Endothelial cell (in vitro differentiated cells): ENCODE measurements at places on chromosomes 2 and 18. TPM values are rescaled to one million over a fixed set of nuclear protein-coding genes. Genes with fewer than 3 reads are reported as not detected.
A peak's percentile ranks its signal among the peaks of the same experiment; 100 is the strongest.

The PIEZO2 gene
- 8.4 TPM for total RNA-seq

The GKN2 gene
- 0.36 TPM for total RNA-seq

GRCh38 chr2:236674646-236675045 lies 105.0 kb downstream of the ACKR3 start:
- DNase-seq: no peak
- no peak overlapping the region for H3K4me3 ChIP-seq
- peaks cover 4% of the 10 kb centered on the region for H3K36me3 ChIP-seq
- H3K27me3 ChIP-seq: peaks cover 14% of the 10 kb centered on the region

- H3K27me3 ChIP-seq: peaks cover 2% of the 10 kb centered on the region
- DNase-seq: peak; percentile 15
- H3K4me1 ChIP-seq: peaks cover 19% of the 10 kb centered on the region
Observed at GRCh38 chr18:57915865-57916582, 112.9 kb upstream of the ATP8B1 start.

GRCh38 chr18:21915546-21915945 lies 175.0 kb downstream of the MIB1 start:
- H3K27me3 ChIP-seq: no peaks in the 10 kb centered on the region
- H3K27ac ChIP-seq: no peak overlapping the region
- H3K4me1 ChIP-seq: peaks cover 7% of the 10 kb centered on the region

- H3K4me3 ChIP-seq: no peak overlapping the region
- H3K36me3 ChIP-seq: no peaks in the 10 kb centered on the region
- H3K4me1 ChIP-seq: peaks cover 3% of the 10 kb centered on the region
- DNase-seq: no peak
- H3K27me3 ChIP-seq: no peaks in the 10 kb centered on the region
- no peak overlapping the region for H3K27ac ChIP-seq
Observed at GRCh38 chr2:14583802-14584201, 48.7 kb upstream of the LRATD1 start.

The GYPC gene
- total RNA-seq: 154 TPM

The CD28 gene
- total RNA-seq: not detected

The IL18R1 gene
- 0.51 TPM for total RNA-seq

GRCh38 chr2:237628247-237629187 lies 1.1 kb downstream of the LRRFIP1 start:
- H3K27me3 ChIP-seq: peaks cover 16% of the 10 kb centered on the region
- H3K4me1 ChIP-seq: peaks cover 35% of the 10 kb centered on the region
- peak overlapping the region; percentile 90 for H3K4me3 ChIP-seq
- peak overlapping the region; percentile 48 for H3K27ac ChIP-seq
- H3K36me3 ChIP-seq: peaks cover 20% of the 10 kb centered on the region

DNA sequence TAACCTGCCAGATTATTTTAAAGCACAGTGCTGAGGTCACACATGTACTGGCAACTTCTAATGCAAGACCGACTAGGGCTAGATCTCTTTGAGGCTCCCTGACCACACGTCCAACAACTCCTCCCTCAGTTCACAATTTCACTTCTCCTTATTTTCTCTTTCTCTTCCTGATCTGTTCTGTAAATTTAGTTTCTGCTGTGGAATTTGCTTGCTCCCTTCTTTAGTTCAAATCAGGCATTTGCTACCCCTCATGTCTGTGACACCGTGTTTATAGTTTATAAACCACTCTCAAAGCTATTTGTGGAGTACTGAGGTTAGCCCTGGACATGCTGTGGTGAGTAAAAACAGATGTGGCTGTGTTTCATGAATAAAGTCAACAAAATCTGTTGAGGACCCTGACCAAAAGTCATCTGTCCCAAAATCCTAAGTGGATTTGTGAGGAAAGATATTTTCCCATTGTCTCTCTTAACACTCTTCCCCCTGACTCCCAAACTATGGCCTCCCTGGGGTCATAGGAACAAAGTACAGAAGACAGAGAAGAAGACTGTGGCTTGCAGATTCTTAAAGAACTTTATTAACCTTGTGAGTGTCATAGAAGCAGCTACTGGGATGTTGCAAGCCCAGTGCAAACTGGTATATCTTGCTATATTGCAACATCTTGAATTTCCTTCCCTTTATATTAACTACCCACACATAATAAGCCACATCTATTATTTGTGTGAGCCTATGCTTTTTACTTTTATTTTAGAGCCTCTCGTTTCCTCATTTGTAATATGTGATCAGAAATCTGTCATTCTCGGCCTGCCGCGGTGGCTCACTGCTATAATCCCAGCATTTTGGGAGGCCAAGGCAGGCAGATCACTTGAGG lies 3.5 kb upstream of the NAGK start:
- H3K27ac ChIP-seq: no peak overlapping the region
- DNase-seq: no peak
- peaks cover 13% of the 10 kb centered on the region for H3K27me3 ChIP-seq
- peaks cover 11% of the 10 kb centered on the region for H3K36me3 ChIP-seq

- H3K4me1 ChIP-seq: no peaks in the 10 kb centered on the region
- DNase-seq: no peak
- no peak overlapping the region for H3K27ac ChIP-seq
- no peaks in the 10 kb centered on the region for H3K36me3 ChIP-seq
- H3K27me3 ChIP-seq: peaks cover 3% of the 10 kb centered on the region
Observed at GRCh38 chr2:128541448-128541847, 222.8 kb upstream of the HS6ST1 start.

GRCh38 chr2:219616550-219616949 lies 10.9 kb upstream of the SLC4A3 start:
- H3K27me3 ChIP-seq: peaks cover 8% of the 10 kb centered on the region
- H3K4me1 ChIP-seq: no peaks in the 10 kb centered on the region
- peaks cover 6% of the 10 kb centered on the region for H3K36me3 ChIP-seq
- no peak for DNase-seq
- H3K4me3 ChIP-seq: no peak overlapping the region

The SLC9A2 gene
- total RNA-seq: 0.05 TPM

- DNase-seq: no peak
- H3K4me3 ChIP-seq: no peak overlapping the region
- no peaks in the 10 kb centered on the region for H3K4me1 ChIP-seq
- no peak overlapping the region for H3K27ac ChIP-seq
Observed at GRCh38 chr2:110219496-110220189, 7.3 kb upstream of the MTLN start.

- H3K27me3 ChIP-seq: no peaks in the 10 kb centered on the region
- H3K27ac ChIP-seq: no peak overlapping the region
- no peaks in the 10 kb centered on the region for H3K4me1 ChIP-seq
Observed at GRCh38 chr2:34305587-34305986, 706.5 kb upstream of the FAM98A start.

DNA sequence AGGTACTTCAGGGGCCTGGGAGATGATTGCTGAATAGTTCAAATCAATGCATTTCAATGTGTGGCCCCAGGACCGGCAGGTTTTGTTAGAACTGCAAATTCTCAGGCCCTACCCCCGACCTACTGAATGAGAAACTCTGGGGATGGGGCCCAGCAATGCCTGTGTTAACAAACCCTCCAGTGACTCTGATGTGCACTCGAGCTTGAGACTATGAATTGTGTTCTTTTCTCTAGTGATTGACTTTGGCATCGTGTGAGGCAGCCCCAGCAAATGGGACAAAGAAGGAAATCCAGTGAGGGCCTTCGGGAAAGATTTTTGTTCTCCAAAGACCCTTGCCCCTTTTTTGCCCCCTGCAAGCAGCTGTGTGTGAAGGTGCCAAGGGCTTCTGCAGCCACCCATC lies 22.4 kb downstream of the ALK start:
- H3K27ac ChIP-seq: no peak overlapping the region
- H3K36me3 ChIP-seq: no peaks in the 10 kb centered on the region
- no peak overlapping the region for H3K4me3 ChIP-seq
- no peaks in the 10 kb centered on the region for H3K27me3 ChIP-seq
- no peak for DNase-seq
- no peaks in the 10 kb centered on the region for H3K4me1 ChIP-seq

The PXDN gene
- 521 TPM for total RNA-seq

- peaks cover 3% of the 10 kb centered on the region for H3K4me1 ChIP-seq
- H3K36me3 ChIP-seq: peaks cover 8% of the 10 kb centered on the region
- DNase-seq: no peak
- no peaks in the 10 kb centered on the region for H3K27me3 ChIP-seq
- no peak overlapping the region for H3K4me3 ChIP-seq
- no peak overlapping the region for H3K27ac ChIP-seq
Observed at GRCh38 chr18:2662990-2663389, 7.5 kb downstream of the SMCHD1 start.

GRCh38 chr2:232776435-232776834 lies at the start of gene KCNJ13:
KCNJ13 (minus strand) TSS chr2:232776565; CDS start chr2:232771362, 5,203 bp downstream.
- no peak for DNase-seq
- H3K4me3 ChIP-seq: no peak within 1 kb of the TSS
- peaks cover 4% of the 10 kb centered on the region for H3K36me3 ChIP-seq
- no peaks in the 10 kb centered on the region for H3K27me3 ChIP-seq

GRCh38 chr2:223247136-223247535 lies 195.1 kb downstream of the KCNE4 start:
- no peak overlapping the region for H3K4me3 ChIP-seq
- H3K27ac ChIP-seq: no peak overlapping the region

- DNase-seq: no peak
- no peak overlapping the region for H3K4me3 ChIP-seq
- no peaks in the 10 kb centered on the region for H3K27me3 ChIP-seq
- H3K36me3 ChIP-seq: no peaks in the 10 kb centered on the region
- no peaks in the 10 kb centered on the region for H3K4me1 ChIP-seq
Observed at GRCh38 chr2:128215897-128216642, 102.6 kb downstream of the HS6ST1 start.

- H3K4me1 ChIP-seq: peaks cover 14% of the 10 kb centered on the region
- no peak overlapping the region for H3K27ac ChIP-seq
Observed at GRCh38 chr18:36176177-36176584, 11.1 kb upstream of the MOCOS start.

- no peaks in the 10 kb centered on the region for H3K27me3 ChIP-seq
- no peaks in the 10 kb centered on the region for H3K36me3 ChIP-seq
- DNase-seq: no peak
- H3K4me3 ChIP-seq: no peak overlapping the region
Observed at GRCh38 chr2:220243571-220243970, 616.1 kb downstream of the SLC4A3 start.

The RAX gene
- not detected for total RNA-seq

GRCh38 chr2:185745864-185746859 lies 7.6 kb downstream of the FSIP2 start:
- peaks cover 2% of the 10 kb centered on the region for H3K27me3 ChIP-seq
- no peak for DNase-seq
- no peaks in the 10 kb centered on the region for H3K36me3 ChIP-seq
- no peak overlapping the region for H3K4me3 ChIP-seq

DNA sequence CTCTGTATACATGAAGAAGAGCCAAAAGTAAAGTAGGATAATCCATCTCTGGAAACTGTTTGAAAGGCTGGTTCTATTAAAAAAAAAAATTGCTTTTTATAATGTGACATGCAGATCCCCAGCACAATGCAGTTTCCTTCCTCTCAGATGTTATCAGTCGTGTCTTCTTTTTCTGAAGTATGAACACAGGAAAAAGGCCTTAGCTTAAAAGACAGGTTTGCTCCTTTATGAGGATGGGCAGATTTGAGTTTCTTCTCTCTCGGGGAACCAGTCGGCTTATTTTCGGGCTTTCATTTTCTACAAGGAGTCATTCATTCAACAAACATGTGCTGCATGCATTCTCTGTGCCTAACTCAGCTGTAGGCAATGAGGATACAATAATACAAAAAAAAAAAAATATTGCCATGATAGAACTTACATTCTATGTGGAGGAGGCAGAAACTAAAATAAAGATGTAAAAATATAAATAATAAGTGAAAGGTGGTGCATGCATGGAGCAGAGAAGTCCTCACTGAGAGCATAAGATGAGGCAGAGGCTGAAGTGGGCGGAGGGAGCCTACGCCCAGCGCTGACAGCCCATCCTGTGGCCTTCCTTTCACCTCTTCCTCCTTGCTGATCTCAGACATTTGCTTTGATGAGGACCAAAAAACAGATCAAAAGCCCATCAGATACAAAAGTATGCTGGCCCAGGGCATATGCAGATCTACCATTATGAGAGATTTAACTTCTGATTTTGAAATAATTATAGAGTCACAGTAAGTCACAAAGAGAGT lies at the start of gene CD226:
CD226 (minus strand) TSS at position 513 of the 773 bp plus-strand sequence; CDS start at position 46, 467 bp downstream.
- DNase-seq: no peak
- H3K36me3 ChIP-seq: no peaks in the 10 kb centered on the region
- H3K4me3 ChIP-seq: no peak within 1 kb of the TSS
- H3K27ac ChIP-seq: no peak within 1 kb of the TSS
- H3K27me3 ChIP-seq: no peaks in the 10 kb centered on the region

The WDR35 gene
- 10.3 TPM for total RNA-seq

- no peaks in the 10 kb centered on the region for H3K36me3 ChIP-seq
- no peak overlapping the region for H3K4me3 ChIP-seq
- H3K4me1 ChIP-seq: no peaks in the 10 kb centered on the region
- H3K27me3 ChIP-seq: no peaks in the 10 kb centered on the region
- no peak for DNase-seq
Observed at GRCh38 chr2:213002383-213002782, 149.0 kb downstream of the IKZF2 start.

GRCh38 chr2:96091711-96092572 lies 24.4 kb downstream of the ADRA2B start:
- DNase-seq: peak; percentile 3
- H3K36me3 ChIP-seq: no peaks in the 10 kb centered on the region
- no peak overlapping the region for H3K4me3 ChIP-seq

GRCh38 chr2:81206216-81206615 lies 901.7 kb upstream of the LRRTM1 start:
- no peak for DNase-seq
- H3K27me3 ChIP-seq: no peaks in the 10 kb centered on the region
- H3K27ac ChIP-seq: no peak overlapping the region
- no peaks in the 10 kb centered on the region for H3K4me1 ChIP-seq
- no peak overlapping the region for H3K4me3 ChIP-seq

DNA sequence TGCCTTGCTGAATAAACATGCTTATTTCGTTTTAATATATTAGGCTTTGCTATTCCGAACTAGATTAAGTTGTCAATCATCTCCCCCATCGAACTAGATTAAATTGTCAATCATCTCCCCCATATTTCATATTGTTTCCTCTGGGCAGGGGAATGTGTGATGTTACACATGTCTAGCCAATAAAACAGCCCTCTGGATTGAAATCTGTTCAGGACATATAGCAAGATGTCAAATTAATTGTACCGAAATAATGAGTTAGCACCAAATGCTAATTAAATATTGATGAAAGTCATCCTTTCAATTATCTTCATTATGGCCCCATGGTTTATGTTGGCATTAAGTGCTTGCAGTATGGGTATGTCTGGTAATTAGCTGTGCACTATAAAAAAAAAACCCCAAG lies 135.5 kb downstream of the SPOPL start:
- no peak overlapping the region for H3K4me3 ChIP-seq
- H3K4me1 ChIP-seq: no peaks in the 10 kb centered on the region
- H3K36me3 ChIP-seq: no peaks in the 10 kb centered on the region
- no peak overlapping the region for H3K27ac ChIP-seq
- peaks cover 2% of the 10 kb centered on the region for H3K27me3 ChIP-seq

DNA sequence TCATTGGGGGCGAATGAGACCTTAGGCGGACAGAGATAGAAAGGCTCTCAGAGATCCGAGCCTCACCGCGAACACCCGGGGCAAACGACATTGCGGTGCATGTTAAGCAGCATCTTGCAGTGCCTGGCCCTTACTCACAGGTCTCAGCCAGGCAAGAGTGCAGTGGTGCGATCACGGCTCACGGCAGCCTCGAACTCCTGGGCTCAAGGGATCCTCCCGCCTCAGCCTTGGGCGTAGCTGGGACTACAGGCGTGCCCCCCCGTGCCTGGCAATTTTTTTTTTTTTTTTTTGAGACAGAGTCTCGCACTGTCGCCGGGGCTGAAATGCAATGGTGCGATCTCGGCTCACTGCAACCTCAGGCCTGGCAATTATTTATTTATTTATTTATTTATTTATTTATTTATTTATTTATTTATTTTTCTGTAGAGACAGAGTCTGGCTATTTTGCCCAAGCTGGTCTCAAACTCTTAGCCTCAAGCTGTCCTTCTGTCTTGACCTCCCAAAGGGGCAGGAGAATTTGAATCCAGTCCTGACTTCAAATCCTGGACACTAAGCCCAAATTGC lies 1.3 kb downstream of the LAMA3 start:
- no peaks in the 10 kb centered on the region for H3K27me3 ChIP-seq
- DNase-seq: no peak
- H3K4me1 ChIP-seq: peaks cover 5% of the 10 kb centered on the region
- H3K4me3 ChIP-seq: no peak overlapping the region
